ENCODE measurements at places on chromosomes 5 and 9. TPM values are rescaled to one million over a fixed set of nuclear protein-coding genes. Genes with fewer than 3 reads are reported as not detected.

ISOC1 gene
- 30.3 TPM for total RNA-seq

TMEM252 gene
- not detected for total RNA-seq

GRCh38 chr5:107040907-107041306 lies 629.8 kb downstream of the EFNA5 start:
- no peak for DNase-seq

- DNase-seq = no peak
Measured at GRCh38 chr9:112849363-112849922, 41.2 kb downstream of the SLC46A2 start.

SMIM32 gene
- total RNA-seq = 0.22 TPM

DNA sequence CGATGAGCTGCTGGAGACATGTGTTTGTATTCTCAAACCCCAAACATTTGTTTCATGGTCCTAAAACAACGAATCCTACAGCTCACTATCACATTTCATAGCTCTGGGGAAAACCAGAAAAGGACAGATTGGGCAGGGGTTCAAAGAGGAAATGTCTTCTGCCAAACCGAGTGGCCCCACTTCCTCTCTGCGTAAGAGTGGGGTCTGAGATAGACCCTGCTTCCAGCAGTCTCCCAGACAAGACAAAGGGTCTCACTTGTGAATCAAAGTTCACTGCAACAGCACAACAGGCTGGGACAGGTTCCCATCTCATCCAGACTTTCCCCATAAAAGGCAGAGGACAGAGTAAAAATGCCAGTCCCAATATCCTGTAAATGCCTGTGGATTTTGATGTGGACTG lies 276.2 kb upstream of the SLC24A2 start:
- no peak for DNase-seq

- no peak for DNase-seq
Measured at GRCh38 chr9:130158001-130158400, 14.2 kb upstream of the NCS1 start.

GRCh38 chr9:6924988-6925563 lies 167.3 kb downstream of the KDM4C start:
- no peak for DNase-seq

DNA sequence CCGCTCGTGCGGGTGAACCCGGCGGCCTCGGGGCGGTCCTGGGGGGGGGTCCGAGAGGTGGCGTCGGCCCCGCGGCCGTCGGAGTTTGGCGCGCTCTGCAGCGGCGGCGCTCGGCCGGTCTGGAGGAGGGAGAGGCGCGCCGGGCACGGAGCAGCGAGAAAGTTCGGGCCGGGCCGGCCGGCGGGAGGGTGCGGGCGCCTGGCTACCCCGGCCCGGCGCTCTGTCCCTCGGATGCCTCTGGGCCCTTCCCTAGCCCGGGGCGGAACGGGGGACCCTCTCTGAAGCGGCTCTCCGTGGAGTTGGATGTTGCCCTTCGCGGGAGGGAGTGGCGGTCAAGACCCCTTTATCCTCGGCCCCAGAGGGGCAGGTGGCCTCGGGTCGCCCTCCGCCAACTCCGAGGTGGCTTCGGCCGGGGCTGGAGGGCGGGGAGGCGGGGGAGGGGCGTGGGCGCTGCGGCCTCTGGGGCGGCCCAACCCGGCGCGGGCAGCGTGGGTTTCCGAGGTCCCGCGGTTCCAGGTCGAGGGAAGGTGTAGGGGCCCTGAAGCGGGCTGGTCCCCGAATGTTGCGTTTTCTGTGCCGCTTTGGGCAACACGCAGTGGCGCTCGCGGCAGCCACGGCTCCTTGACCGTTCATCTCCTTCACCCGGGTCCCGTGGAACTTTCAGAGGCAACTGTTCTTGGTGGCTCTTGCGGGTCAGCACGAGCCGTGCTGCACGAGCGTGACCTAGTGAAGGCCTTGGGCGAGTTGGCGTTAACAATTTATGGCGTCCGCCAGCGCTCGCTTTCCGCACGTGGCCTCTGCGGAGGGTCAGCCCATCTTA lies 290.5 kb downstream of the DOCK8 start:
- DNase-seq = peak; percentile 62

- no peak for DNase-seq
Measured at GRCh38 chr9:116685166-116685565, 1.9 kb upstream of the TRIM32 start.

DNA sequence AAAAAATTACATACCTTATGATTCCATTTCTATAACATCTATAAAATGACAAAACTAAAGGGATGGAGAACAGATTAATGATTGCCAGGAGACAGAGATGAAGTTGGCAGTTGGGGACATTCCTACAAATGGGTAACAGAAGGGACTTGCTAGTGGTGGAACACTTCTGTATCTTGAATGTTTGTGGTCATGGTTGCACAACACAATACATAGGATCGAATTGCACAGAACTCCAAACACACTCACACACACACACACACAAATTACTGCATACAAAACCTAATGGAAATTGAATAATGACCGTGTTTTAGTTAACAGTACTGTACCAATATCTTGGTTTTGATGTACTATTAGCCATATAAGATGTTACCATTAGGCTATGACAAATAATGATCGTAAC lies 330.7 kb upstream of the POU5F2 start:
- no peak for DNase-seq

NLN gene
- total RNA-seq = 186 TPM

DNA sequence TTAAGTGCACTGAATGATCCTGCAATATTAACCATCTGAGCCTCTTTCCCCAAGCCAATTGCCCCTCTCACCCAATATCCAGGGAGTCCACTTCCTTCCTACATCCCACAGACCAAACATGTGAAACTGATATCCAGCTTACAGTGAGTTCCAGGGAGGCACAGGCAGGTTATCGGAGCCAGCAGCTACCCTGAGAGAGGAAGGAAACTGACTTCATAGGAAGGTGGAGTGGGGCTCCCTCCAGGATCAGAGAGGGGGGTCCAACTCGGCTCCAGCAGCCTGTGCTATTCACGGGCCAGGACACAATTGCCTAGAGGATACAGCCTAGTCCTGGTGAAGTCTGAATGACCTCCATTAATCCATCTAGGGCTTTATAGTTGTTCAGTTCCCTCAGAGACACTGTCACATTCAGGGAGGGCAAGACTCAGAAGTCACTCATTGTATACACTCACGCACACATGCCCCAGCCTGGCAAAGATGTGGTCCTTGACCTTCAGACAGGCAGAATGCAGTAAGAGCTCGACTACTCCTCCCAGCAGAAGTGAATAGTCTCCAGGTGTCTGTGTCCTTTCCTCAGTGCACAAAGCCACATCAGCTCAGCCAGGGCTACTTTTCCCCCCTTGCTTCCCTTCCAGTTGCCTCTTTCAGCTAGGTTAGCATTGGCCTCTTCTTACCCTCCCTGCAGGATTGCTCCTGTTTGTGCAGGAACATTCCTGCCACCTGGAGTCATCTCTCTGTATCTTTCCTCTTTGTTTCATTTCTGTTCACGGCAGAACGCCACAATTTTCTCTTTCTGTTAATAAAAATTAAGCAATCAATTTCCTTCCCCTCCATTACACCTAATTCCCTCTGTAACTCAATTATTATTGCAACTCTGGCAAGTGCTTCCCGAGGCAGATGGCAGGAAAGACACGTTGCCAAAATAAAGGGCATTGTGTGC lies 501.7 kb downstream of the ARHGEF28 start:
- no peak for DNase-seq

LHX6 gene
- 1.2 TPM for total RNA-seq

DNA sequence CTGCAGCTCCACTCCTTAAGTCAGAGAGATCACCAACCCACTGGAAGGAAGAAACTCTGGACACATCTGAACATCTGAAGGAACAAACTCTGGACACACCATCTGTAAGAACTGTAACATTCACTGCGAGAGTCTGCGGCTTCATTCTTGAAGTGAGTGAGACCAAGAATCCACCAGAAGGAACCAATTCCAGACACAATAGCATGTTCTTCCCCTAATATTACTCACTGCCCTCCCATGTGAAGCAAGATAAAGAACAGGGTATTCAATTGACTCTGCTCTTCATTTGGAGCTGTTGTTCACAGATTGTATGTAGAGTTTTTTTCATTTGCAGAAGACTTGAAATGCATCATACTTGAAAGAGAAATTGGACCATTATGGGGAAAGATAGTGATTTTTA lies 10.8 kb downstream of the SAXO1 start:
- no peak for DNase-seq

RANBP3L gene
- not detected for total RNA-seq

SIL1 gene
- 6.6 TPM for total RNA-seq

- DNase-seq = peak; percentile 96
Measured at GRCh38 chr5:149381986-149382338, 2.9 kb upstream of the IL17B start.

GRCh38 chr9:627336-627970 lies 214.0 kb upstream of the DMRT1 start:
- no peak for DNase-seq

GABRA6 gene
- not detected for total RNA-seq

GRCh38 chr9:14345354-14346230 lies 31.7 kb upstream of the NFIB start:
- no peak for DNase-seq

TLX3 gene
- not detected for total RNA-seq

DNA sequence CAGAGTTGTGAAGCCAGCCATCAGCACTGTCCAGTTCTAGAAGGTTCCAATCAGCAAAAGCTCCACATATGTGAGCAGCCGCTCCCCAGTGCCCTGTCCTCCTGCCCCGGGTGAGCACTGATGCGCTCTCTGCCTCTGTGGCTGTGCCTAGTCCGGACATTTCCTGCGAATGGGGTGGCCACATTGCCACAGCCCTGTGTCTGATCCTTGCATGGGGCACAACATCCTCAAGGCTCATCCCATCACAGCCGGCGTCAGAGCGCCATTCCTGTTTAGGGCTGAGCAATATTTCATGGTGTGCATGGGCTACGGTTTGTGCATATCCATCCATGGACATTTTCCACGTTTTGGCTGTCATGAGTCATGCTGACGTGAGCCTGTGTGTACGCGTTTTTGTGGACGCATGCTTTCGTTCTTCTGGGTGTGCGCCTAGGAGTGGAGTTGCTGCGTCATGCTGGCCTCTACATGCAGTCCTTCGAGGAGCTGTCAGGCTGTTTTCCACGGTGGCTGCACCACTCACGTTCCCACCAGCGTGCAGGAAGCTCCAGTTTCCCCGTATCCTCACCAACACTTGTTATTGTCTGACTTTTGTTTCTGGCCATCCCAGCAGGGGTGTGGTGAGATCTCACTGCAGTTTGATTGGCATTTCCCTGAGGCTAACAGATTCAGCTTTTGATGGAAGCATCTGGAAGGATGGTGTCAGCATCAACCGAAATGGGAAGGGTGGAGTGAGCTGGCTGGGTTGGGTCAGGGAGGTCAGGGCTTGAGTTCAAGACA lies 9.7 kb upstream of the SLC6A18 start:
- no peak for DNase-seq

SNCAIP gene
- total RNA-seq = 10.5 TPM

NEUROG1 gene
- not detected for total RNA-seq

DNA sequence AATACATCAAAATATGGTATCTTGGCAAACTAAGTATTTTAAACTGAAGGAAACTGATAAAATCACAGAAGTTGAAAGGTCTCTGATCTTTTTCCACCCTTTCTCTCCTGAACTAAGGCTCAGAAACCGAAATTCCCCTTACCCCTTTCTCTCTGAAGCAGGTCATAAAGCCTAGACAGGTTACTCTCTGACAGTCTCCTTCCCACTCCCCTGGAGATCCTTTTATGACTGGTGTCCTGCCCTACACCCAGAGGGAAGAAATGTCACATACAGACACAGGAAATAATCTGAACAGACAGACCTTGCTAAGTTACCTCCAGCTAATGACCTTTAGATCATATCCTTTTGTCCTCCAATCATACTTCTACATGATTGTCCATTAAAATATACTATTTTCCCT lies 127.4 kb downstream of the HCN1 start:
- DNase-seq = no peak

DNA sequence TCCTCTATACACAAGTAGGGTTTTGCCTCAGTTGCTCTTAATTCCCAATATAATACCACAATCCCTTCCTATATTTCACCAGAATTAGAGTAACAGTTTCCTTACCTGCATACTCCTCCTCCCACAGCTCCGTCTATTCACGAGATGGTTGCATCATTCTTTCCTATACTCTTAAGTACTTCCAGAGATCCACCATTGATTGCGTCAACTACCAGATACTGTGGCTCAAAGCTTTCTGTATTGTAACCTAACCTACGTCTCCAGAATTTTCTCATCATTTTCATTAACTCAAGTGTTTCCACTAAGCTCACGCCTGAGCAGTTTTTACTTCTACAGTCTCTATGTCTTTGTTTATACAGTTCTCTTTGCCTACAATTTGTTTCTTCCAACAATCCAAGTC lies 31.2 kb upstream of the MINAR2 start:
- no peak for DNase-seq

GRCh38 chr5:107593009-107593408 lies 77.7 kb downstream of the EFNA5 start:
- DNase-seq = no peak

PCDHA11 gene
- total RNA-seq = 6.9 TPM

DNA sequence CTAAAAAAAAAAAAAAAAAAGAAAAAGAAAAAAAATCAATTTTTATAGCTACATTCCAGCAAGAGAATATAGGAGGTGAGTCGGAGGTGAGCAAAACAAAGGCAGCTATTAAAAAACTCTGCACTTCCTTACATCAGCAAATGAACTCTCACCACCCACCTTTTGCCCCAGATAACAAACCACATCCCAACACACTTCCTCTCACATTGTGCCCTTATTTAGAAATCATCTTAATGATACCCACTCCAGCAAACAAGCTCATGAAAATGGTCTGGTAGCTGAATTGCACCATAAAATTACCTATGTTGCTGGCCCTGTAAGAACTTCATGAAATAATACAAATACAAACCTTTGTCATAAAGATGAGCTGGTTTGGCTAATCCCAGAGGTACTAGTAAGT lies 82.9 kb downstream of the CEMIP2 start:
- DNase-seq = no peak

HMGCS1 gene
- 230 TPM for total RNA-seq
